Foreskin keratinocyte (primary cell): ENCODE measurements at places on chromosomes 7 and 10. TPM values are rescaled to one million over a fixed set of nuclear protein-coding genes. Genes with fewer than 3 reads are reported as not detected.

The PHKG1 gene
- 0.19 and 0.38 TPM in 2 replicates for polyA plus RNA-seq

The CRTAC1 gene
- not detected in 2 replicates for polyA plus RNA-seq

The VAX1 gene
- 0.07 and 0.15 TPM in 2 replicates for polyA plus RNA-seq

The ANXA11 gene
- polyA plus RNA-seq = 177 and 190 TPM in 2 replicates

The PRKCQ gene
- 4.1 and 4.3 TPM in 2 replicates for polyA plus RNA-seq

The GATA3 gene
- polyA plus RNA-seq = 8.9 and 9.4 TPM in 2 replicates

The TRPV5 gene
- polyA plus RNA-seq = not detected in 2 replicates

The C10orf67 gene
- polyA plus RNA-seq = 0.02 and 0.18 TPM in 2 replicates

The SCIN gene
- 0.09 TPM in 1 of 2 replicates, not detected in the other for polyA plus RNA-seq

The KNDC1 gene
- 0.04 TPM in 1 of 2 replicates, not detected in the other for polyA plus RNA-seq

The GPR146 gene
- polyA plus RNA-seq = not detected in 2 replicates

The TMEM213 gene
- not detected in 2 replicates for polyA plus RNA-seq

The SPDYE11 gene
- polyA plus RNA-seq = not detected in 2 replicates

The GPR158 gene
- not detected in 2 replicates for polyA plus RNA-seq

The SPDYE16 gene
- not detected in 2 replicates for polyA plus RNA-seq

The SPAM1 gene
- not detected in 2 replicates for polyA plus RNA-seq

The NYAP1 gene
- 1.3 and 1.4 TPM in 2 replicates for polyA plus RNA-seq

The WDR91 gene
- 11.6 and 12.6 TPM in 2 replicates for polyA plus RNA-seq

The ENO4 gene
- polyA plus RNA-seq = 0.08 and 0.12 TPM in 2 replicates

The PNLIP gene
- not detected in 2 replicates for polyA plus RNA-seq

The MBL2 gene
- not detected in 2 replicates for polyA plus RNA-seq

The ATXN7L1 gene
- 2.8 and 4.1 TPM in 2 replicates for polyA plus RNA-seq

The SCART1 gene
- 0.16 and 0.18 TPM in 2 replicates for polyA plus RNA-seq

The FOXL3 gene
- not detected in 2 replicates for polyA plus RNA-seq

The EPHB6 gene
- 0.87 and 1.5 TPM in 2 replicates for polyA plus RNA-seq

The TLX1 gene
- not detected in 2 replicates for polyA plus RNA-seq

The OPALIN gene
- not detected in 2 replicates for polyA plus RNA-seq

The PLAC9 gene
- not detected in 2 replicates for polyA plus RNA-seq
